ENCODE measurements at places on chromosomes 12 and 14.

DNA sequence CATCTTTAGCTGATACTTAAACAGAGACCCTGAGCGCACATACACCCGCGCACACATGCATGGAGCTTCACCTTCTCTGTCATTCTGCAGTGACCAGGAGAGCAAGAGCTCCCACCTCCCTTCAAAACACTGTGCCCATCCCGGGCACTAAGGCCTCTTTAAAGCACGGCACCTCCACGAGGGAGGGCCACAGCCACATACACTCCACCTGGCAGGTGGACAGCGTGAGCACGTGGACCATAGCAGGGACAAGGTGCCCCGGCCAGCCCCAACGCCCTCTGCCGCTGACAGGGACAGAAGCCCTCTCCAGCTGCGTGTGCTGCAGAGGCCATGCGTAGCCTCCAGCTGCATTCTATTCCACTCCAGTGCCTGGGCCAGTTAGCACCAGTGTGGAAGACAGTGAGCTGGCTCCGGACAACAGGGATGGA, 5.4 kb downstream of the GAPDH start:
- peak; percentile 8 for ATAC-seq

DNA sequence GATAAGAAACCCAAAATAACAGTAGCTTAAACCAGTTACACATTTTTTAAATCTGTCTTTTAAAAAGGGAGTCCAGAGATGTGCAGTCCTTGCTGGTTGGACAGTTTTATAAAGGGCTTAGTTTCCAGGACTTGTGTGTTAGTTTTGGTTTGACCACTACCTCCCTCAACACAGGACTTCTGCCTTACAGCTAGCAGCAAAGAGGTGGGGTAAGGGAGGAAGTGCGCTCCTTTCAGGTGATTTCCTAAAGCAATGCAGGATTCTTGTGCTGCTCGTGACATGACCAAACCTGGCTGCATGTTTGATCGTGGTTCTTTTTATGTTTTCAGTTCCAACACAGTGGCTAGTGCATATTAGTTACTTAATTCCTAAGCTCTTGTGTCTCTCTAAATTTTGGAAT, 266.2 kb downstream of the TMTC2 start:
- ATAC-seq, result no peak

DNA sequence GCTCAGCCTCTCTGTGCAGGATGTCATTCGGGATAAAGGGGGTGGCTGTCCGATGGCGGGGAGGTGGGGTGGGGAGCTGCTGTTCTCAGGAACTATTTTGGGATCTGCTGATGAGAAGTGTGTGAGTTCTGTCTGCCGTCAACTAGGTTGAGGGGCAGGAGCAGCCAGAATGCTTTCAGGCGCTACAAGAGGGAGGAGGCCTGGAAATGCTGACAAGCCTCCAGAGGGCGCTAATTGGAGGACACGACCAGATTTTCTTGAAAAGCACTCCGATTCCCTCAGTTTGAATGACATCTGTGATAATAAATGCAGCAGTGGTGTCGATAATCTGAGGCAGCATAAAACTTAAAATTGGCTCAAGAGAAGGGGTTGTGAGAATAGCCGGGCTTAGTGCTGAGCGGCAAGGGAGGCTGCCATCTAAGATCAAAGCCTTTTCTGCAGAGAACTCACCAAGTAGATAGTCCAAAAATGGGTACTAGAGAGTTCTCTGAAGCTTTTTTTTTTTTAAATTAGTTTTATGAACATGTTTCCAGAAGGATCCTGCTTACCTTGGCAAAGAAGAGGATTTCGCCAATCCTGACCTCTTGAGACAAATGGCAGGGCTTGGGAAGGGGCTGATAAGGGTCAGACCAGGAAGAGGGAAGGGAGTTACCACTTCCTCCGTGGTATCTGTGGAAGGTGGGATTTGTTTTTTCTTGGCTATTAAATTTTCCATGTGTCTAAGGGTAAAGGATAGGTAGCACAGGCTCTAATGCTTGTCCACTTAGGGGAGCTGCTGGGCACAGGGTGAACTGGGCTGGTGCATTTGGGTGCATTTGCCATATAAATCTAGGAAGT, 94.4 kb downstream of the CRACR2A start:
- ATAC-seq, result no peak

- no peak for ATAC-seq
Observed at GRCh38 chr12:117853600-117853999, 115.2 kb downstream of the KSR2 start.

GRCh38 chr12:118035190-118036041, 18.9 kb downstream of the RFC5 start:
- peak; percentile 59 for ATAC-seq

- ATAC-seq, result no peak
Observed at GRCh38 chr14:65320661-65321308, 91.7 kb upstream of the FUT8 start.

- peak; percentile 32 for ATAC-seq
Observed at GRCh38 chr14:52553671-52554575, 1.3 kb downstream of the GPR137C start.

GRCh38 chr12:91383099-91383498, 200.5 kb upstream of the DCN start:
- no peak for ATAC-seq

- ATAC-seq, result peak; percentile 68
Observed at GRCh38 chr14:59251811-59252771, 63.6 kb downstream of the DAAM1 start.

DNA sequence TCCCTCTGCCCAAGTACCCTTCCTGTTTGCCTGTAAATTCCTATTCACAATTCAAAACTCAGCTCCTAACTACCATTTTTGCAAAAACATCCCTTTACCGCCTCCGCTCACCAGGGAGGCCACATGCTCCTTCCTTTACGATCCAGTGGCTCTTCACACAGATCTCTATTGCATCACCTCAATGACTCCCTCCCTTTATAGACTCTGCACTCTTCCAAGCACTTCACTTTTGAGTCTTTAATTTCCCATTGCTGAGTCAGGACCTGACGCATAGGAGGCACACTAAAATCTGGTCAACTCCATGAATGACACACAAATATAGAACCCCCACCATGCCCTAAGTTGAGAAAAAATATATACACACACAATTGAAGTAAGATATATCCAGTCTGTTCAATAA, 45.9 kb downstream of the PPP1R13B start:
- no peak for ATAC-seq

GRCh38 chr12:114221136-114221833, 184.7 kb downstream of the TBX5 start:
- ATAC-seq, result no peak

GRCh38 chr12:25960961-25961360, 2.5 kb downstream of the RASSF8 start:
- no peak for ATAC-seq

DNA sequence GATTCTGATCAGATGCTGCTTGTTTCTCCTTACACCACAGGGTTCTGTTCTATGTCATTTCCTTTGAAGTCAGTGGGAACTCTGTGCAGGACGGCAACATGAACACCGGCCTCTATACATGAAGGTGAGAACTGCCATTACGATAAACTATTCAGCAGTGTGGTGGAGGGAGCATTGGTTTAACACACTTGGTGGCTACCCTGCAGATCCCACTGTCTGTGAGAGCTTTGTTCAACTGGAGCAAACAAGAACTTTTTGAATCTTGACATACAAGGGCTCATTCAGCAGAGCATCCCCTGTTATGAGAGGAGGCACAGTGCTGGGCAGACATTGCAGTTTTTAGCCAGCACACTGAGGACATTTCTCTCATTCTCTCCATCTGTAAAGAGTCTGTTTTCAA, 10.7 kb upstream of the FRS2 start:
- ATAC-seq, result no peak

- ATAC-seq, result no peak
Observed at GRCh38 chr12:7666595-7666994, 887 bp upstream of the APOBEC1 start.

DNA sequence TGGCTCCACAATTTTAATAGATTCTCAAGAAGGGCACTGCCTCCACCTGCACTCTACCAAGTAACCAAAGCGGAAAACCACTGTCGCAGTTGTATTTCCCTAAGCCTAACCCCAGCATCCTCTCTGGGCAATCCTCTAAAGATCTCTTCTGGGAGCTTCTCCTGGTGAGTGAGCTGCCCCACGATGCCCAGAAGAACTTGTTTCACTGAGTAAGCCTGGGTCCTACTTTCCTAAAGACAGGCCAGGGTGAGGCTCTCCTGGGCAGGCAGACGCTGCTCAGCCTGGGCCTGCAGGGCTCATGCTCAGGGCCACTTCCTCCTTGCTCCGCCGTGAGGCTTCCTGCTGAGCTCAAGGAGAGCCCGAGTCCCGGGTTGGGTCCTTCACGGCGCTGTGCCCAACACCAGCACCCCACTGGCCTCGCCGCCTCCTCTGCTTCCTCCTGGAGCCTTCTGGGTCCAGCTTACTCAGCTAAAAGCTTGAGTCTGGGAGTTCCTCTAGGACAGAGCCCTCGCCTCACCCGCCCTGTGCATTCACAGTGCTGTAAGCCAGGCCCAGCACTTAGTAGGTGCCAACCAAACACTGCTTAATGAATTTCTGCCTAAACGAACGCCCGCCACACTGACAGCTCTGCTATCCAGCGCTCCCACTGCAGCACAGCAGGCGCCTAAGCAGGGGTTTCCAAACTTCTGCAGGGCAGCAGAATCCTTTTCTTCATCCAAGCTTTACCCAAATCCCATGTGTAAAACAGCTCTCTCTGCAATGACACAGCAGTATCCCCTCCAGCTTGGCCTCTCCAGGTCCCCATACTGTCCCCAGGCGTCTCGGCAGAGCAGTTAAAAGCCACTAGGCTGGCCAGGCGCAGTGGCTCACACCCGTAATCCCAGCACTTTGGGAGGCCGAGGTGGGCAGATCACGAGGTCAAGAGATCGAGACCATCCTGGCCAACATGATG, 5.7 kb downstream of the RAB35 start:
- no peak for ATAC-seq

GRCh38 chr12:49563951-49564685, 3.8 kb downstream of the MCRS1 start:
- ATAC-seq, result no peak

DNA sequence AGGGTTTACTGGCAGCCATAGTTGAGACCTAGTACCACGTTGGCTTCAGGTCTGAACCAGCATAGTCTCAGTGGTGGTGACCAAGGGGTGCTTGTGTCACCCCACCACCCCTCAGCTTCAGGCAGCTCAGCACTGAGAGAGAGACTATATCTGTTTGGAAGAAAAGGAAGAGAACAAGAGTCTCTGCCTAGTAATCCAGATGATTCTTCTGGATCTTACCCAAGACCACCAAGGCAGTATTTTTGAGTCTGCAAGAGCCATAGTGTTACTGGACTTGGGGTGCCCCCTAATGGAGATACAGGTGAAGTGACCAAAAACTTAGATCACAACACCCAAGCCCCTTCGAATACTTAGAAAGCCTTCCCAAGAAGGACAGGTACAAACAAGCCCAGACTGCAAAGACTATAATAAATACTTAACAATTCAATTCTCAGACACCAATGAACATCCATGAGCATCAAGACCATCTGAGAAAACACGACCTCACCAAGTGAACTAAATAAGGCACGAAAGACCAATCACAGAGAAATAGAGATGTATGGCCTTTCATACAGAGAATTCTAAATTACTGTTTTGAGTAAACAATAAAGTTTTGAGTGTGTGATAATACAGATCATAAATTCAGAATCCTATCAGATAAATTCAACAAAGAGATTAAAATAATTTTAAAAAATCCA, 107.0 kb downstream of the HELB start:
- ATAC-seq, result peak; percentile 90

DNA sequence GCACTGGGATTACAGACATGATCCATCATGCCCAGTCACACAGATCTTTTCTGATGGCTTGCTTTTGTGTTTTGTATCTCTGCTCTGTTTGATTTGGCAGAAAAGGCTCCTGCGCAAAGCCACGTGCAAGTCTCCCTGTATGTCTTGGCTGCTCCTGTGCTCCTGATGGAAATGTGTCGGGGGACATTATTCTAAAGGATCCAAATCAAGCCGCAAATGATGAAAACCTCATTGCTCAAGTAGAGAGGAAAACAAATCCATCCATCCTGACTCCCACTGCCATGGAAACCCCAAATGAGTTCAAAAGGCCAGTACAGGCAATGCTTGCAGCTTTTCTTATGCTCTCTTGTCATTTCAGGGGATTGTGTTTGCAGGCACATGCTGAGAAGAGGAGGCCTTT, 93.8 kb downstream of the NDUFA12 start:
- no peak for ATAC-seq

DNA sequence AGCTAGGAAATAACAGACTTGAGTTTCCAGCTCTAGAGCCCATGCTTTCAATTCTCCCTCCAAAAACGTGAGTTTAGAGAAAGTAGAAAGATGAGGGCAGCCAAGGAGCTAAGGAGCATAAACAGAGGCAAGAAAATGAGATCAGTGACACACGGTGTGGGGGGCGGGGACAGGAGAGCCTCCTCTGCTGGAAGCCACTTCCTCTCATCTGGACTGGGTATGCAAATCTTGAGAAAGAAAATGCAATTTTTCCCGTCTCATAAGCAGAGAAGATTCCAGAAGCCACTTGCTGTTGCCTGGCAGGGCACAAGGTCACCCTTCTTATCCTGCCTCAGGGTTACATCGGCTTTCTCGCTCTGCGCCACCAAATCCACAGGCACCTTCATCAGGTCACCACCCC, 6.0 kb downstream of the OR10P1 start:
- ATAC-seq, result no peak

- peak; percentile 89 for ATAC-seq
Observed at GRCh38 chr12:62328296-62328921, 68.2 kb downstream of the USP15 start.

DNA sequence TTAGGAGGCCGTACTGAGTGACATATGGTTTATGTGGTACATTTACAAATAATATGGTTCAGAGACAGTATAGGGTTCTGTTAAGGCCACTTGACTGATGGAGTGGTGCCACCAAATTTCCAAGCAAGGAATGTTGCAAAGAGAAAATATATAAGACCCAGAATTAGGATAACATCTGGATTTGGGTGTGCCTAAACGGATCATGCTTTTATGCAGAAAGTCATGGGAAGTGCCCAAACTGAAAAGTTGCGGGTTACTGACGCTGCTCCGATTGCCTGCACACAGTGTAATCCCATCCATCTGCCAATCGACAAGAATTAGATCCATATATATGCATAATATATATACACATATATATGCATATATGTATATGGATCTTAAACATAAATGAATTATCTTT, 138.4 kb upstream of the DCN start:
- no peak for ATAC-seq

GRCh38 chr14:104702673-104703072, 13.3 kb downstream of the INF2 start:
- ATAC-seq, result no peak
